ENCODE measurements at places on chromosomes 11 and 22.

DNA sequence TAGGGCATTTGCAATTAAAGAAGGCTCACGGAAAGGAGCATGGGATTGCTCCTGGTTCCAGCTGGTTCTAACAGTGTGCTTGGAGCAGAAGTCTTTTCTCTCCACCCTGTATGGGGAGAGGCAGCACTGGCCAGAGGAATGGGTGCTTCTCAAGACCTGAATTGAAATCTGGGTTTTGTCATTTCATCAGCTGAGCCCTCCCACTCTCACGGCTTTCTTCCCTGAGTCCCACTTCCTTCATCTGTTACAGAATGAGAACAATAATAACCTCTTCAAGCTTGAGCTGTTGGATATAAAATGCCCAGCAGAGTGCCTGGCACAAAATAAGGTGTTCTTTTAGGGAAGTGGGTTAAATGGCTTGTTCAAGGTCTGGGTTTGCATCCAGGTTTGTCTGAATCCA, 17.2 kb downstream of the CNTF start:
- DNase-seq = no peak

GRCh38 chr11:45624095-45624494, 41.3 kb downstream of the CHST1 start:
- DNase-seq = no peak

DNA sequence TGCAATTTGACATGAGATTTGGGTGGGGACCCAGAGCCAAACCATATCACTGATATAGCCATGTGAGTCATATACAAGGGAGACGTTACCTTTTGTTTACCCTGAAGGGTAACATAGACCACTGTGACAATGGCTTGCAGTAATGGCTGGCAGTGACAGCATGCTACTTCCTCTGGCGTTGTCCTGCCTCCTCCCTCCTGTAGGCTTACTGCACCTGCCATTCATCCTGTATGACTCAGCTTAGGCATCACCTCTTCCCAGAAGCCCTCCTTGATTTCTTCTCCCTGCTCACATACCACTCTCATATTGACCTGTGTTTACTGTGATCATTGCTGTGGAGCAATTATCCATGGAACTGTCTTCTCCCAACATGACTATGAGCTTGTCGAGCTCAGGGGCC, 12.0 kb upstream of the PVALB start:
- DNase-seq = no peak

- no peak for DNase-seq
Measured at GRCh38 chr11:73223998-73224730, 6.1 kb downstream of the P2RY2 start.

- no peak for DNase-seq
Measured at GRCh38 chr11:74171997-74172396, 908 bp downstream of the PPME1 start.
